ENCODE measurements at places on chromosomes 3 and 15. TPM values are rescaled to one million over a fixed set of nuclear protein-coding genes. Genes with fewer than 3 reads are reported as not detected.

Gene ST8SIA2
- total RNA-seq = not detected

Gene GOLGA6B
- not detected for total RNA-seq

Gene CLDN1
- 299 TPM for total RNA-seq

Gene CCR3
- 0.07 TPM for total RNA-seq

Gene RARB
- 2.6 TPM for total RNA-seq

Gene ATP13A5
- total RNA-seq = not detected

Gene TAGLN3
- 0.93 TPM for total RNA-seq

Gene MAP6D1
- total RNA-seq = 0.68 TPM

Gene NR1I2
- total RNA-seq = under 0.01 TPM

Gene CAMK2N2
- under 0.01 TPM for total RNA-seq

Gene CLEC3B
- total RNA-seq = not detected

Gene FBXL2
- total RNA-seq = 20.6 TPM

Gene LRTM1
- not detected for total RNA-seq

Gene ALDH1A3
- 355 TPM for total RNA-seq

Gene SPTSSB
- total RNA-seq = 0.64 TPM

Gene LRRN1
- total RNA-seq = under 0.01 TPM

Gene CLCN2
- total RNA-seq = 2.1 TPM

Gene ITIH1
- total RNA-seq = not detected

Gene XCR1
- total RNA-seq = not detected

Gene GABRB3
- total RNA-seq = 0.34 TPM

Data from nasal cavity respiratory epithelium epithelial cell of viscerocranial mucosa (primary cell).